Right atrium auricular region (tissue), 2 donors: ENCODE measurements at places on chromosomes 2 and 18.

DNA sequence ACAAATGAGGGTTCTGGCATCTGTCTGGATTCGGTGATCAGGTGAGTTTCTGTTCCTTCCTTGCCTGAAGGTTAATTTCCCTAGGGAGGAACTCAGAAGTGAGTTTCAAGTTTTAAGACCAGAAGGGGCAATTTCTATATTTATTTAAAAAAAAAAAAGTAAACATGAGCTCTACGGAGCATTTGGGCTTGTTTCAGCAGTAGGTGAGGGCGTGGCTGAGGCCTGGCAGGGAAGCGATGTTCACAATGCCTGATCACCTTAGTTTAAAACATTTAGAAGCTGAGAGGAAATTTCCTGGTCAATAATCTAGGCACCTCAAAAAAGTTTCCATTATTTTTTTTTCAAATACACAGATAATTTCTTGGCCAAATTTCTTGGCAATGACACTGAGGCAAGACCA, 629.1 kb downstream of the DPP10 start:
- no peak for DNase-seq

DNA sequence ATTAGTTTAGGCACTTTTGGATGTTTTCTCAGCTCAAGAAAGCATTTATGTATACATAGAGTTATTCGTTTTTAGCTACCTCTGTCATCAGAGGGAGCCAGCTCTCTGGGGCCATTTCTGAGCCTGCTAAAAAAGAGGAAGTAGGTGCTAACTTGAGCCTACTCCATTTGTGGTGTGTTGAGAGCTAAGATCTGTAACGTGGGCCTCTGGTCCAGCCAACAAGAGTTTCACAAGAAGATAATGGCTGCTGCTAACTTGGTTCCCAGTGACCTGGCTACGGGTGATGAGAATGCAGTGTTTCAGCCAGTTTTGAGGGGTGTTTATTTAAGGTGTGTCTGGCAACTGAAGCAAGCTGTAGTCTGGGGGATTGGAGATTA, 182.5 kb downstream of the PRKCE start:
- DNase-seq = no peak

GRCh38 chr18:53887447-53887846, 337.0 kb downstream of the MBD2 start:
- no peak for DNase-seq

DNA sequence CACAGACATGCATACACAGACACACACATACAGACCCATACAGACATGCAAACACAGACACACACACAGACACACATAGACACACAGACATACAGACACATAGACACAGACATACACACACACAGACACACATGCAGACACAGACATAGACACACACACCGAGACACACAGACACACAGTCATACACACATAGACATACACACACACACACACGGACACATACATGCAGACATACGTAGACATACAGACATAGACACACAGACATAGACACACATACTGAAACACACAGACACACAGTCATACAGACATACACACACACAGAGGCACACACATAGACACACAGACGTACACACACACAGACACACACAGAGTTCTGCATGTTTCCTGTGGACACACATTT, 26.9 kb downstream of the INHBB start:
- no peak for DNase-seq

- peak; percentile 2 for DNase-seq
These were observed 2.4 kb downstream of the EVX2 start for GRCh38 chr2:176081376-176081836.

- peak; percentile 95 for DNase-seq
These were observed 172.8 kb downstream of the RDH14 start for GRCh38 chr2:18387441-18388206.

DNA sequence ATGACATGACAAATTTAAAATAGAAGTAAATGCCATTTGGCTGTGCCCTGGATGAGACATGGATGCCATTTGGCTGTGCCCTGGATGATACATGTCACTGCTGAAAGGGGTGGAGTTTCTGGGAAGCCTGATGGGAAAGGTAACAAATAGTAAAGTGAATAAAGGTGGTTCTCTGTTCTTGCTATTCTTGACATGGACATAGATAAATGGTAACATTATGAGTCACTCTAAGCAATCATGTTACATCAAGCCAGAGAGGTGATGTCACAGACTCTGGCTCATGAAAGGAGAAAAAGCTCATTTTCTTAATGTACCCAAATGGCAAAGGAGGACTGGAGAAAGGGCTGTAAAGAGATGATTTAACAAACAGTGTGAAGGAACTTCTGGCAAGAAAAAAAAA, 86.4 kb downstream of the EML6 start:
- DNase-seq = no peak

GRCh38 chr2:195984923-195985726, 83.5 kb downstream of the DNAH7 start:
- no peak for DNase-seq

DNA sequence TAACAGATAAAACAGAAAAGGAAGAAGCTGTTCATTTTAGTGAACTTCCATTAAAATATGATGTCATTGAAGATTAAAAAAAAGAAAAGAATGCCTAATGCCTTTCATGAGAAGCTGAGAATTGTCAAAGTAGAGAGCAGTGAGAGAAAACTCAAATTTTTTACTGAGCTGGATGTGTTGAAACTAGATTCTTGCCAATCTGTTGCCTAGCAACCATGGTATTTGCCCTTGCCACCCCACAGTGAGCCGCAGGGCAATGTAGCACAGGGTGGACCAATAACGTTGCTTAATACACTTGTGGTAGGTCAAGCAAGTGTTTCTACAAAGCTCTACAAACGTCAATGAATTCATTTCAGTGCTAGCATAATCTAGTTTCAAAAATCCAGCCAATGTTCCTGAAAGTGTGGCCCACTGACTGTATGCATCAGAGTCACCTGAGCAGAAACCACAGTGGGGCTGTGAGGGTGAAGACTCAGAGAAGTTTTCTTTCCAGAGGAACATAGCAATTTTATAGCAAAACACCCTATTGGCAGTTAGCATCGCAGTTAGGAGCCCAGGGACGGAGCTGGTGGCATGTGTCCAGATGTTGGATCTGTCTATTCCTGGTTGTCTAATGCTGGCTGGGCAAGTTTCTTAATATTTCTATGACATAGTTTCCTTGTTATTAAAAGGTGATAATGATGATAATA, 132.2 kb downstream of the DOCK10 start:
- peak; percentile 80 for DNase-seq

DNA sequence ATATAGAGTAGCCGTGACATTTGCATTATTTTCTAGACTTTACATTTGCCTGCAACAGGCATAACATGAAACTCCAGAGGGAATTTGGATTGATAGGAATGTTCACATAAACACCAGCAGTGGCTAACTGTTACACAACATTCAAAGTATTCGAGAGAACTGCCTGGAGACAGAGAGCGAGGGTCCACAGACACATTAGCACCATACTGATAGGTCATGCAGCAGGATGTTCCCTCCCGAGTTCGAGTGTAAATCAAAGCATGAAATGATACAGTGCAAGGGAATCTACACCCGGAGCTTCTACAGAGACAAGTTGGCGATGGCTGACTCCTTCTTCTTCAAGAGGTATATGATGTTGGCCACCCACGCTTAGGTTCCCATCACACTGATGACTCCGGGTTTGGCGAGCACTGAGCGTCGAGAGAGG, 89.5 kb downstream of the COL6A3 start:
- no peak for DNase-seq

DNA sequence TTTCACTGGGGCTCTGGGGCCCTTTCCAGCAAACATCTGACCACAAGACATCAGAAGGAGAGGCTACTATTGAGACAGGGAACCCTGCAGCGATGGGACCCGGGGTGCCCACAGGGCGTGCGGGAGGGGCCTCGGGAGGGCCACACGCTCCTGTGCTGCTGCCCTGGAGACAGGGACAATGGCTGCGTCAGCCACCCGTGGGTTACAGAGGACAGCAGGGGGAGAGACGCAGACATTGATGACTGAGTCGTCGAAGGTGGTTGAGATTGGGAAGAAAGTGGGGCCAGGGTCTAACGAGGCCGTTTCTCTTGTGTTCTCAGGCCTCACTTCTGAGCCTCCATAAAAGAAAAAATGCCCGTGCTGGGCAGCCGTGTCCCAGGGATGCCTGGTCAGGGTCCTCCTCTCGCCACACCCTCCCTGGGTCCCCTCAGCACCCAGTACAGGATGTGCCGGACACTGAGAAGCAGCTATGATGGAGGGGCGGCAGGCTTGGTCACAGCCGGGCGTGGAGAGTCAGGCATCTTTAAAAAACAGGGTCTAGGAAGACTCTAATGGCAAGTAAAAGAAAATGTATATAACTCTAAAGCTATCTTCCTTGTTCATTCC, 73.9 kb downstream of the NDUFA10 start:
- no peak for DNase-seq

- peak; percentile 73 for DNase-seq
These were observed 21.2 kb upstream of the EPAS1 start for GRCh38 chr2:46275995-46276394.

GRCh38 chr2:178306352-178307073, 112.2 kb downstream of the OSBPL6 start:
- no peak for DNase-seq

GRCh38 chr18:3340015-3340681, 78.2 kb downstream of the MYL12B start:
- DNase-seq = no peak

- DNase-seq = peak; percentile 60
These were observed 263.2 kb downstream of the CYP26B1 start for GRCh38 chr2:71884303-71885042.

DNA sequence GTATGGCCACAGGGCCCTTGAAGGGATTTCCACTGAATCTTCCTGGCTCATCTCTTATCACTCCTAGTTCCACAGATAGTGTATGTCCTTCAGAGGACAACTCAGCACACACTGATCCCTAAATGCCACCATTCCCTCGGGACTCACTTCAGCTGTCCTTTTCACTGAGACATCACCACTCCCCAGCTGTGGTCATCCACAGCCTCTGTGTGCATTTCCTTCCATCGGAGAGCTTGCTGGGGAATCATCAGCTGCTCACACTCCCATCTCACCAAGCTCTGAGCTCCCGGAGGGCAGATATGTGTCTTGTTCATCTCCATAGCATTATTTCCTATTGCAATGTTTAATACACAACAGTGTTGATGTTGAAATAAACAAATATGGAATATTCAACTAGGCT, 759.5 kb downstream of the RNF144A start:
- DNase-seq = no peak

DNA sequence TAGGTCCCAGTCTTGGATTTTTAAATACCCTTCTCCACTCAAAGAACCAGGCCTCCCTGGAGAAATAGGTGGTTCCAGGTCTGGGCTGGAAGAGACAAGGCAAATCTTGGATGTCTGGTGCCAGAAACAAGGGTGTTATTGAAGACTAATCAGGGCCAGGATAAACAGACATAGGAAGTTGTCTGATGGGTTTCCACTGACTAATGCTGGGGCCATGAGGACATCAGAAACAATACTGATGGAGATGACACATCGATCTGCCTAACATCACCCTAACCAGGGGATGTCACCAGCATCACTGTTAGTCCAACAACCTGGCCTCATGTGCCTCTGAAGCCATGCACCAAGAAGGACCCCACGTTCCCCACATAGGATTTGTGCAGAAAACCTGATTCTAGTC, 42.5 kb upstream of the GLI2 start:
- DNase-seq = no peak

DNA sequence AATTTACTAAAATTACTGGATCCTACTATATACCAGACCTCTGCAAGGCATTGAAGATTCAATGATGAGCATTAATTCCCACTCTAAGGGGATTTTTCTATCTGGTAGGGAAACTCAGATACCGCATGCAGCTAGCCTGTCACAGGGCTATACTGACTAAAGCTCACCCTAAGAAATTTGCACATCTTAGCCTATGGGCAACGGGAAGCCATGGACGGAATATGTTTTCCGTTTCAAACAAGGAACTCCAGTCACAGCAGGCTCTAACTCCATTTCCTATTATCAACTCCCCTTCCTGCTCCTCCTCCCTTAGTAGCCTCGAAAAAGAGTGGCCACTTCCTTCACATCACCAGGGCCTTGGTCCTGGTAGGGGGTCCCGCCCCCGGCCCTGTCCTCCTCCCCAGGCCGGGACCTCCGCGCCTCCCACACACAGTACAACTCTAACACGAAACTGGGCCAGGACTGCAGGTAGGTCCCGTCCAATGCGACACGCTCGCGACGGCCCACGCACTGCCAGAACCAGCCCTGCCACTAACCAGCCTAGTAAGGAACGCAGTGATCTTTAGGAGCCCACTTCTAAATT, 659 bp upstream of the COX5B start:
- DNase-seq = no peak

GRCh38 chr2:98907385-98907784, 28.6 kb downstream of the CRACDL start:
- no peak for DNase-seq

DNA sequence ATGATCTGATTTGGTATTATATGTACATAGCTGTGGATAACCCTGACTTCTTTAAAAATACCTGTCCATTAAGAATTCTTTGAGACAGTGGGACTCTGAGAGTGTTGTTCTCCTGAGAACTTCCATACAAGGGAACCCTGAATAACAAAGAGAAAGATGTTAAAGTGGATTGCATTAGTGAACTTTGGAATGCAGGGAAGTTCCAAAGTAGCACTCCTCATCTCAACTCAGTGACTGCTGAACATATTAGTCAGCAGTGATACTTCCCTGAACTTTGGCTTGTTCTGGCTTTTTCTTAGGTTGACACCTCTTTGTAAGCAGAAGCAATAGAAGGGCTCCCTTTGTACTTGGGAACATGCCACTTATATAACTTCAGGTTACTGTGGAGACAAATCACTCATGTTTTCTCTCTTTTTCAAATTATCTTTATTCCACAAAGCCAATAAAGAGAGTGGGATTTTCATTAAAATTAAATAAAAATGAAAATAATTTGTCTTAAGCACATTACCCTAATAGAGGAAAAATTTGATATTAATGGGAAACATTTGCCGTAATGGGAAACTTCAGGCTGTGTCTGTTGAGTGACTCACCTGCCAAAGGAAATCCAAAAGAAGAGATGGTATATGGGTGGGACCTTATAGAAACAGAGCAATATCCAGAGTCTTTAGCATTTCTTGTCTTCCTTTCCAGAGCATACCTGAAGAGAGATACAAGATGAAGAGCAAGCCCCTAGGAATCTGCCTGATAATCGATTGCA, 33.3 kb downstream of the CFLAR start:
- DNase-seq = no peak

DNA sequence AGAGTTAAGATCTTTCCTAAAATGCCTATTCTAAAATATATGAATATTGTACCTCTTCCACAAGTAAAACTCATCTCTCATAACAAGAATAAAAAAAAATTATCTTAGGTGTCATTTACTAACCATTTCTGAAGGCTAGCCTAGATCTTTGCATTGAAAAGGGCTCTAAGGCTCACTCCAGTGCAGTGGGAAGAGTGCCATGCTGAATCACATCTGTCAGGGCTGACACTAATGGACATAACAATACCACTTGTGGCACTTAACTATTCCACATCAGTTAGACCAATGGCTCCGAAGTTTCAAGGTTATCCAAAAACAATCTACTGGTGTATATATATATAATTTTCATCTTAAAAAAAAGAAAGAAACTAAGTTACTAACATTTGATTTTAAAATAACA, 130.2 kb downstream of the EXOC6B start:
- DNase-seq = no peak

- DNase-seq = no peak
These were observed 298.4 kb upstream of the ZNF521 start for GRCh38 chr18:25650201-25650941.

- DNase-seq = no peak
These were observed 212.5 kb downstream of the SCG2 start for GRCh38 chr2:223389624-223390023.

GRCh38 chr2:176763851-176764404, 448.7 kb upstream of the HNRNPA3 start:
- DNase-seq = no peak

GRCh38 chr2:124476291-124476690, 451.2 kb downstream of the CNTNAP5 start:
- DNase-seq = no peak
